ENCODE measurements at places on chromosomes 7 and 10. TPM values are rescaled to one million over a fixed set of nuclear protein-coding genes. Genes with fewer than 3 reads are reported as not detected.
A peak's percentile ranks its signal among the peaks of the same experiment; 100 is the strongest.

GRCh38 chr7:1692515-1693418, 22.7 kb downstream of the ELFN1 start:
- DNase-seq, result no peak

GRCh38 chr10:125521721-125522680, 161.0 kb downstream of the TEX36 start:
- DNase-seq, result peak; percentile 56

GRCh38 chr7:101985057-101985902, 167.9 kb downstream of the CUX1 start:
- DNase-seq, result no peak

GRCh38 chr7:139086454-139086853, 23.1 kb downstream of the ZC3HAV1 start:
- no peak for DNase-seq

- no peak for DNase-seq
These were observed 43.9 kb upstream of the NRG3 start for GRCh38 chr10:81831060-81831459.

GRCh38 chr10:124688386-124688785, 55.8 kb downstream of the FAM53B start:
- no peak for DNase-seq

DNA sequence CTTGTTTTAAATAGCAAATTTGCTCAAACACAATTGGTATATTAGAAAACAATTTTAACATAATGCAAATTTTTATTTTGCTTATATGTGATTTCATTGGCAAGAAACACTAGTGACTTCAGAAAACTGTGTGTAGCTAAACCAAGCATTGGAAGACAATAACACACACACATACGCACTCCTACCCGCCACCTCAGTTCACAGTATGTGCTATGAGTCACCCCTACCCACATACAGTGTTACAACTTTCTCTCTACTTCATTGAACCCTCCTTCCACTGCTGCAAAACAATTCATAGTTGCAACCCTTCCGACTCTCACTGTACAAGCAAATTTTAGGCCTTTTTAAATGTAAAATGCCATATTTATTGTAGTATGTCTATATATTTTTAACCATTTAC, 119.9 kb upstream of the THSD7A start:
- DNase-seq, result no peak

DNA sequence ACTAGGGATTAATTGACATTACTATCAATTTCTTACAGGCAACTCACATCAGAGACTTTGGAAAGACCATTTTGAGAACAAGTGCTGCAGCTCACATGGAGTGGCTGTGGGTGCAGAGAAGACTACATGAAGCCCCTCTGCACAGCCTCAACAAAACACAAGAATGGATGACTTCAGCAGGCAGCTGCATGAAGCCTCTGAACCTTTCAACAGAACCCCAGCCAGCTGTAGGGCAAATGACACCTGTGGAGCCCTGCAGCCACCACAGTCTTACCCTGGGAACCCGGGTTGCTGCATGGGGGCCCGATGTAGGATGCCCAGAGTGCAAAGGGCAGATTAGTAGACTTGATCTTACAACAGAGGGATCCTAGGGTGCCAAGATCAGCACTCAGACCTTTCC, 62.0 kb upstream of the CAMK2B start:
- DNase-seq, result no peak

GRCh38 chr10:26574783-26575182, 122.7 kb upstream of the PDSS1 start:
- DNase-seq, result no peak

DNA sequence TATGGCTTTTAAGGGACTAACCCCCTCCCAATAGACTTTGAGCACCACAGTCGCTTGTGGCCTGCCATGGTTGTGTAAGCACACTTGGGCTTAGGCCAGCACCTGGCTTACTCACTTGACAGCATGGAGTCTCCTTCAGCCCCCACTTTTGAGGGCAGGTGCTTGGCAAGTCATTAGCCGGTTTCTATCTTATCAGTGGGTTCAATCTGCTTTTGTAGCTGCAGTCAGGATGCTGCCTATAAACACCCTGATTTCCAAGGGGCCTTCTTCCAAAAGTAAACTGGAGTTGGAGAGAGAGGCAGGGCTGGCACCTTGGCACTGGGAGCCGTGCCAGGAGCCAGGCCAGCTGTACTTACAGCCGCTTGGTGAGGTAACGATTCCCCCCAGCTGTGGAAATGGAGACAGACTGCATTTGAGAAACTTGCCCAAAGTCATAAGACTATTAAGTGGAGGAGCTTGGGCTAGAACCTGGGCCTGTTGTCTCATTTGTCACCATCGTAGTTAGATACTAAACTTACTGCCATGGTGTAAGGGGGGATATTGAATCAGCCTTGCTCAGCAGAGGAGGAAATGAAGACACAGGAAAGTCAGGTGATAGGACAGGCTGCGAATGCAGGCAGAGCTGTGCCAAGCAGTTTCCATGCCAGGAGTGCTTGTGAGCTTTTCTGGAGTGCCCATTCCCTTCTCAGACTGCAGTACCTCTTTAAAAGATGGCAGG, 92.2 kb upstream of the EFCAB10 start:
- DNase-seq, result no peak

GRCh38 chr10:112370424-112370819, 3.5 kb upstream of the ACSL5 start:
- no peak for DNase-seq

GRCh38 chr7:29140873-29141468, 5.4 kb downstream of the CPVL start:
- DNase-seq, result no peak

- no peak for DNase-seq
These were observed 70.4 kb downstream of the CDK1 start for GRCh38 chr10:60848680-60849079.

- DNase-seq, result no peak
These were observed 187.7 kb downstream of the PTPN20 start for GRCh38 chr10:47098964-47099363.

DNA sequence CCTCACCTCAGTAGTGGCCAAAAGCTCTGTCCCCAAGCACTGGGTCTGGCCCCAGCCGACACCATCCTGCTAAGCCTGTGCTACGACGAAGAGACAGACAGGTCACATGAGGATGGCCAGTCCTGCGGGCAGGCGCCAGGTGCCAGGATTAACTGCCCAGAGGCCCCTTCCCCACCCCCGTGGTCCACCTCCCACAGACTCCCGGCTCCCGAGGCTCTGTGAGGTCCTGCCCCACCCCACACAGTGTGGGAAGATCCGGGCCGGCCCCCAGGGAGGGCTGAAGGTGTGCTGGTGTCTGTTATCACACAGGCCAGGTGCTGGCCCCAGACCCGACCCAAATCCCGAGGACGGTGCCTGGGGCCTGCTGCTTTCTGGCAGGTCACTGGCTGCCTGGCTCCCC, 27.2 kb downstream of the CYP2W1 start:
- no peak for DNase-seq

DNA sequence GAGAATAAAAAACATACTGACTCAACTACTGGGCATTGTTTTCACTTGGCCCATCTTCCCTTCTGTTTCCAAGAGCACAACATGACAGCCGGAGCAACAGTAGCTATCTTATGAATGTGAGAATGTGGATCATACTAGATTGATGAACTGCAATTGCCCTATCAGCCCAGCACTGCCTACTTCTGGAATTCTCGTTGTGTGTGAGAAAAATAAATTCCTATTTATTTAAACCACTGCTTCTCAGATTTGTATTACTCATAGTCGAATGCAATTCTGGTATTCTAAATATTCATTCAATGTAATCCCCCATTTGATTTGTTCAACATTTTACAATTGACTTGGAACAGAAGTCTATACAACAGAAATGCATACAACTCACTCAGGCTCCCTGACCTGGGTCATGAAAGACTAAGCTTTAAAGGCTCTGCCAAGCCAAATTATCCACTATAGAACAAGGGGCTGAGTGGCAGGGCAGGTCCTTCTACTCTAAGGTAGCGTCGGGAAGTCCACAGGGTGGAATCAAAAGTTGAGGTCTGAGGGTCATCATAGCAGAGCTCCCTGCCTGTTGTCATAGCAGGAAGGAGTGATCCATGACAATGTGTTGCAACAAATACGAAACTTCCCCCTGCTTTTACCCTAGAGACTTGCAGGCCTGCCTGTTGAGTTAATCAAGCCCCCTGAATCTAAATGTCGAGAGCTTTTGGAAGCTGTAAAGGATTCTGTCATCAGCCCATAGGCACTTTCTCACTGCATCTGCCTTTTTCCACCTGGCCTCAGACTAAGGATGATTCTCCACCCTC, 12.4 kb upstream of the JAZF1 start:
- DNase-seq, result no peak

GRCh38 chr10:21363092-21363730, 162.3 kb downstream of the SKIDA1 start:
- DNase-seq, result no peak

DNA sequence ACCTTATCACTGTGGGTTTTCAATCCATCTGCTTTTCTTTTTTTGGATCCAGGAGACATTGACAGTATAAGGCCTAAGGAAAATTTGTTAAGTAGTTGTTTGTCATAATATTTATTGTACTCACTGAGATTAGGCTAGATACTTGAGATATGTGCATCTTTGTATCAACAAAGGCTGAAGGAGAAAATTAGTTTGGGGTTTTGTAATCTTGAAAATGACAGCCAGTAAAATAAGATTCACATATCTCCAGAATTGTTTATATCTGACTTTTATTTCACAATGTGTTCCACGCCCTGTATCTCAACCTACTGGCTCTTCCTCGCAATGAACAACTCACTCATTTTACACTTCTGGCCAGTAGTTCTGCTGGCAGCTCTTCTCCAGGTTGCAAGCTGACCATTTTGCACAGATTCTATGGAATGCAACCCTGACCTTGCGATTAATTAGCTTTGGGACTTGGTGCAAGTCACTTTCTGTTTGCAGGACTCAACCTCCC, 132.7 kb downstream of the GATA3 start:
- DNase-seq, result no peak

GRCh38 chr10:103557455-103557854, 64.0 kb downstream of the NEURL1 start:
- no peak for DNase-seq

The CYP2C18 gene
- total RNA-seq, result not detected

The TUBAL3 gene
- total RNA-seq, result not detected

The MEIG1 gene
- not detected for total RNA-seq

The SH2D4B gene
- 0.12 TPM for total RNA-seq

The FGFBP3 gene
- 7.5 TPM for total RNA-seq

The SMO gene
- total RNA-seq, result 5.9 TPM

The MICU1 gene
- 33.5 TPM for total RNA-seq

The CDK14 gene
- total RNA-seq, result 96.5 TPM

The PRF1 gene
- total RNA-seq, result 2.6 TPM

Measured in glutamatergic neuron (in vitro differentiated cells).